ENCODE measurements at places on chromosomes 5 and 9.

- no peak for DNase-seq
These were observed 138.4 kb downstream of the DOCK8 start for GRCh38 chr9:353077-353476.

GRCh38 chr5:135253601-135254178, 145.3 kb downstream of the MACROH2A1 start:
- DNase-seq, result no peak

DNA sequence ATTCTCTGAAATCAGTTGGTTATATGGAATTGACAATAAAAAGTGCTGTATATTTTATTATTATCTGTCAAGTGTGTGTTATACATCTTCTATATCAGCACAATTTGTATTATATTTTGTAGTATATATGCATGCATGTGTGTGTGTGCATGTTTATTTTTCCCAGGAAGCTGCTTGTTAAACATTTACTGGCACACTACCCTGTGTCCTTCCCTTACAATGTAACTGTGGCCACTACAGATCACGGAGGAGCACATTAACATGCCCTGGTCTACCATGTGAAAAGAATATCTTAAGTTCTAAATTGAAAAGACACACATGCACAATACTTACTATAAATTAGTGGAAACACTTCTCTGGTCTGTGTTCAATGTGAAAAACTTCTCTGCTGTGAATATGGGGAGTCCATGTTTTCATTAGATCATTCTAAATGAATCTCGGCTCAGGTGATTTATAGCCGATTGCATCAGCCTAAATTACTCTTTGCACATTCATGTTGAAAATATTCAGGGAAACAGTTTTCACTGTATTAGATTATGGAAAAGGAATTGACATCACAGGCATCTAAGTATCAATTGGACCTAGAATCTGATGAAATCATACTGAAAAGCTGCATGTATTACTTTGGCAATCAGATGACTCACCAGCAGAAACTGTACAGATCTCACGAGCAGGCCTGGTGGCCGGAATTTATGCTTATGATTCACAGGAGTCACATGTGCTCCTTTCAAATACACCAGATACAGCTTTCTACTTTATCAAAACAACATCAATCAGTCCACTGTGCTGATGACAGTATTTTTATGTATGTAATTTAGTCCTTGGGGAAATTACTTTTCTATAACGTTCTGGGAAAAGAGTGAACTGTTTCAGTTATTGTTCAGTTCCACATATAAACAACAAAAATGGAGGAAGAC, 39.4 kb downstream of the LURAP1L start:
- peak; percentile 62 for DNase-seq

DNA sequence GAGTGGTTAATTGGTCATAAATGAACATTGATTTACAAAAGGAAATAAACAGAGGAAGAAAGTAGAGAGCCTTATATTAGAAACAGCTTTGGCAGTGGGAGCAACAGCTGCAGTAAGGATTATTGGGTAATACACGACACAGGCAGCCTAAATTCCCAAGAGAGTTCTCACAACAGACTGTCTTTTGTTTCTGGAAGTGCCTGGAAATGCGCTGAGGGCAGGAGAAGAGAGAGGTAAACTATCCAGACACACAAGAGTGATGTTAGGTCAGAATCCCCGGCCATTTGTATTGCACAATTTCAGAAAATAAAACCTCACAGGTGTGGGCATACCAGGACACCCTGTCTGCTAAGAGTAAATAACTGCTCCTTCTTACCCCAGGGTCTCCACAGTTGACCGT, 450.4 kb upstream of the CTNND2 start:
- no peak for DNase-seq

DNA sequence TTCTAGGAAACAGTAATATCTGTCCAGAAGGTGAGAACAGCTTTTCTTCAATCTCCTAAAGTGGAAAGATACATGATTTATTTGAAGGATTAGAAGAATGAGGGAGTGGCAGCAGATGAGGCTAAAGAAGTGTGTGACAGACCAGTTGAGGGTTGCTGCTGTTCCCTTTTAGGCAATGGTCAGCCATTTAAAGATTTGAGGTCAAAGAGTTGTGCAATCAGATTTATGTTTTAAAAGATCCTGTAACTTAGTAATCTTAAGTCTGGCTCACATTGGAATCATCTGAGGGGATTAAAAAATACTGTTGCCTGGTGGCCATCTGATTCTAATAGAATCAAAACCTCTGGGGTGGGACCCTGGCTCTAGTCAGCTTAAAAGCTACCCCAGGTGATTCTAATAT, 4.3 kb upstream of the SGCD start:
- no peak for DNase-seq
